ENCODE measurements at places on chromosomes 5 and 9. TPM values are rescaled to one million over a fixed set of nuclear protein-coding genes. Genes with fewer than 3 reads are reported as not detected.

Gene IFNA2
- not detected for total RNA-seq

Gene C5
- 2.6 TPM for total RNA-seq

Gene TMC1
- total RNA-seq: not detected

Gene TMOD1
- 1.7 TPM for total RNA-seq

Gene TMEM252
- total RNA-seq: not detected

Gene SLC6A3
- not detected for total RNA-seq

Gene FRMPD1
- under 0.01 TPM for total RNA-seq

Gene TMEM174
- not detected for total RNA-seq

Gene TMEM215
- not detected for total RNA-seq

Gene ZBED3
- total RNA-seq: 1.4 TPM

Gene HCN1
- not detected for total RNA-seq

Gene SLC44A1
- total RNA-seq: 36.0 TPM

Gene EGFL7
- 19.3 TPM for total RNA-seq

Gene SH3PXD2B
- total RNA-seq: 19.8 TPM

Data from myometrial cell (primary cell).